Occipital lobe (tissue), 3 donors: ENCODE measurements at places on chromosomes 12 and 14.

DNA sequence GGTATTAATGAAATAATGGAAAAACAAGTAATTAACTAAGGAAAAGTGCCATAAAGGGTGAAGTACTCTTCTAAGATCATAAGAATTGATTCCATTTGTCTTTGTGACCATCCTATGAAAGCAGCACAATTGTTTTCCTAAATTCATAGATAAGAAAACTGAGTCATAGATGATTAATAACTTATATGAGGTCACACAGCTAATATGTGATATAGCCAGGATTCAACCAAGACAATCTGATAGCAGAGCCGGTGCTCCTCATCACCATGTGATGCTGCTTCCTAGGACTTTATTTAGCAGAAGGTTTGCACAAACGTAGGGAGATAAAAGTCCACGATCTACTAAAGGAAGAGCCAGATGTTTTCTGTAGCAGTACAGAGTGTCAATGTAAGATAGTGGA is 181.5 kb upstream of the SYT1 start:
- no peak for DNase-seq

DNA sequence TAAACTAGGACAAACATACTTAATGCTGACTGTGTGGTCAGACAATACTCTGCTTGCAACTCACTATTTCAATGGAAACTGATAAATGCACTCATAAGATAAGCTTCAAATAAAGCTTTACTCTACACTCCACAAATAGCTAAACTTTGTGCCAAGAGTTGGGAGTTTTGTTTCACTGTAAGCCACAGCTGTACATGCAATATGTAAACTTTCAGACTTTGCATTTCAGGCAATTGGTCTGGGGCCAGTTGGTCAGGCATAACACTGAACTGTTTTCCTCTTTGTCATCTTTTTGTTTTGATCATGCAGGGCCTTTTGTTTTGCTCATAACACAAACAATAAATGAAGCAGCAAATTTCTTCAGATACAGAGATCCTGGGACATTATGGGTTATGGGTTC is 426.2 kb downstream of the IPO8 start:
- DNase-seq = no peak

GRCh38 chr12:105057174-105057573 is 27.1 kb downstream of the ALDH1L2 start:
- no peak for DNase-seq

DNA sequence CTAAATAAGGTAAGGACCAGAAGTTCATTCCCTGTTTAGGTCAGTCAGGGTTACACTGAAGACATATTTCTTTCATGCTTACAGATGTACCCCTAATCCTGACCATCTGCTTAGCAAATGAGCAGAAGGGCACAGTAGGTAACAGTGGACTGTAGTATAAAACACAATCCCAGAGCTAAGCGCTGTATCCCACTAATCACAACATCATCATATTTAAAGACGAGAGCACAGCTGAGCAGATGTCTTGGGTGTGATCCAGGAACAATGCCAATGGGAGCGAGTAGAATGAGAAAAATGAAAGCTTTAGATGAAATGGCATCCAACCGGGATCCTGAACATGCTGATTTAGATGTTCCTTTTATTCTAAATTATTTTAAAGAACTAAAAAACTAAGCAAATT is 213.4 kb downstream of the CCER1 start:
- no peak for DNase-seq

DNA sequence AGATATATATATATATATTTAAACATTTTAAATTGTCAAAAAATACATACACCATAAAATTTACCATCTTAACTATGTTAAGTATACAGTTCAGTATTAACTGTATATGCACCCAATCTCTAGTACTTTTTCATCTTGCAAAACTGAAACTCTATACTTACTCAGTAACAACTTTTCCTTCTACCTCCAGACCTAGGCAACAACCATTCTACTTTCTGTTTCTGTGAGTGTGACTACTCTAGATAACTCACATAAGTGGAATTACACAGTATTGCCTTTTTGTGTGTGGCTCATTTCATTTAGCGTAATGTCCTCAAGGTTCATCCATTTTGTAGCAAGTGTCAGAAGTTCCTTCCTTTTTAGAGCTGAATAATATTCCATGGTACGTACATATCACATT is 8.2 kb downstream of the FAM234B start:
- no peak for DNase-seq

- no peak for DNase-seq
Observed at GRCh38 chr14:76134231-76134630, 17.5 kb upstream of the GPATCH2L start.

GRCh38 chr12:123094349-123095077 is 56.4 kb downstream of the PITPNM2 start:
- no peak for DNase-seq

DNA sequence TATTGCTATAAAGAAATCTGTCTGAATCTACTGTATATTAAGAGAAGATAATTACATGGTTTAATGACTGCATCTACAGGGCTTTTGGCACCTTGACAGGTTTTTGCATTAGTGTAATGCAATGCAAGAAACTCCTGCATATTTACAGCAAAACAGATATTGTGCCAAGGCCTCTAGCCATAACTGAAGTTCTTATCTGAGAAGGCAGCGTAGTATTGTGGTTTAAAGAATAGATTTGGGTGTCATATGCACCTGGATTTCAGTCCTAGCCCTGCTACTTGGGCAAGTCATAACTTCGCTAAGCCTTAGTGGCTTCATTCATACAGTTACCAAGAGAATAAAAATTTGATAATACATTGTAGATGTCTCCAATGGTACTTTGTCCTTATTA is 350.1 kb downstream of the CCDC91 start:
- DNase-seq = no peak

DNA sequence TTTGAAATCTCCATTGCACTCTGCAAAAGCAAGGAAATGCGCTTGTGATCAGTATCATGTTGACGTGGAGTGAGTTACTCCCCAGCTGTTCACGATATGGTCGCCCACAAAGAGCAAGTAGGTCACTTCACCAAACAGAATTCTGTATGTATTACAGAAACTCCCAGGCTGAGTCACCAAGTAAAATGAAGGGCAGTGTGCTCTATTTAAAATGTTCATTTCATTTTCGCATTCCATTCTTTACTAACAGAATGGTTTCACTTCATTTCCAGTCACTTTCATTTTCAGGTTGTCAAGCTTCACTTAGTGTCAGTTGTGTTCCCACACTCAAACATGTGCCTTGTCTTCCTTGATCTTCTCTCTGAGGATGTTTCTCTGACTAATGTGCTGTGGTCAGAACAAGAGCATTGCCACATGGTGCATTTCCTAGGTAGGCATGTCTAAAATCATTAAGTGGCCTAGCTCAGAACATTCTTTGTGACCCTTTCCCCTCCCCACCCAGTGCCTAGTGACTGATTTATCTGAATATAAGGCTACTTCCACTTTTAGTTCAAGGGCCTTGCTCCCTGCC is 391.2 kb downstream of the RAD51B start:
- no peak for DNase-seq

DNA sequence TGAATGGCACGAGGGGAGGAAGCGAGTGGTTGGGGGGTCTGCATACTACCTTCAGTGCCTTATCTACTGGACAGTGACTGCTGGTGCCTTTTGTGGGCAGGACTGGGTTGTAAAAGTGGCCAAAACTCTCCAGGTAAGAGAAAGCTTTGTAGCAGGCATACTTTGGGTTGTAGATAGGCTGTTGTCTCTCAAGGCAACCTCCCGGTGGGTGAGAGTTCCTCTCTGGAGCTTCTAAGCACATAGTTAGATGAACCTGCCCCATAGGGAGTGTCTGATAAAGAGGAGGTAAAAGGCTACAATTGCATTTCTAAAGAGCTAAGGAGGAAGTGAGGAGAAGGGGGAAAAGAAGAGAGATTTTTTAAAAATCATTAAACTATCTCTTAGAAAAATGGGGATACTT is 4.2 kb upstream of the DAD1 start:
- no peak for DNase-seq

- no peak for DNase-seq
Observed at GRCh38 chr14:23373041-23373440, 432 bp downstream of the IL25 start.

DNA sequence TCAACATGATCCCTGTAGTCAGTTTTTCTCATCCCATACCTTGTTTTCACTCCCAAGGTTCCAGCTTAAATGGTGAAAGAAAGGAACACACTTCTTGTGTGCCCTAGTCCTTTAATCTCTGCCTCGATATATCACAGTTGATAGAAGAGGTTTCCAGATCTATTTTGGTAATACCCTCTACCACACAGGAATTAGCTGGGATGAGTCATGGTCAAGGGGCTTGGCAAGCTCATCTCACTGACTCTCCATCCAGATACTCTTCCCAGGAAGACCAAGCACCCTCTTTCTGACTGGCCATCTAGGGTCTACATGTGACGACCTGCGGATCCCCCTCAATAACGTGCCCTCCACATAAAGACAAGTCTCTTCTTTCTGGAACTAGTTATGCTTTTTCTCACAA is 277.9 kb downstream of the ITPR2 start:
- no peak for DNase-seq

GRCh38 chr14:78666336-78667056 is 496.3 kb downstream of the NRXN3 start:
- DNase-seq = peak; percentile 13

DNA sequence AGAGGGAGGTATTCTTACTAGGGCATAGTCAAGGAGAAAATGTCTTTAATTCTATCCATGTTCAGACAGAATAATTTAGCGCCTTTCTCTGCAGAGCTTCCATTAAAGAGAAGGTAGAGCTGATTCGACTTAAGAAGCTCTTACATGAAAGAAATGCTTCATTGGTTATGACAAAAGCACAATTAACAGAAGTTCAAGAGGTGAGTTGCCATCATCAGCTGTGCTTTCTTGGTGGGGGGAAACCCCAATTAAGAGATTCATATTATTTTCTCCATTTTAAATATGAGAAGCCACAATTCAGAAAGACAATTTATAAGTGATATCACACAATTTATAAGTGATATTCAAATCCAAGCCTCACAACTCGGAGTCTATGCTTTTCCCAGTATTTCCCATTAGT is 27.8 kb downstream of the RPGRIP1 start:
- no peak for DNase-seq

- DNase-seq = no peak
Observed at GRCh38 chr12:65656891-65657351, 167.4 kb upstream of the HMGA2 start.

DNA sequence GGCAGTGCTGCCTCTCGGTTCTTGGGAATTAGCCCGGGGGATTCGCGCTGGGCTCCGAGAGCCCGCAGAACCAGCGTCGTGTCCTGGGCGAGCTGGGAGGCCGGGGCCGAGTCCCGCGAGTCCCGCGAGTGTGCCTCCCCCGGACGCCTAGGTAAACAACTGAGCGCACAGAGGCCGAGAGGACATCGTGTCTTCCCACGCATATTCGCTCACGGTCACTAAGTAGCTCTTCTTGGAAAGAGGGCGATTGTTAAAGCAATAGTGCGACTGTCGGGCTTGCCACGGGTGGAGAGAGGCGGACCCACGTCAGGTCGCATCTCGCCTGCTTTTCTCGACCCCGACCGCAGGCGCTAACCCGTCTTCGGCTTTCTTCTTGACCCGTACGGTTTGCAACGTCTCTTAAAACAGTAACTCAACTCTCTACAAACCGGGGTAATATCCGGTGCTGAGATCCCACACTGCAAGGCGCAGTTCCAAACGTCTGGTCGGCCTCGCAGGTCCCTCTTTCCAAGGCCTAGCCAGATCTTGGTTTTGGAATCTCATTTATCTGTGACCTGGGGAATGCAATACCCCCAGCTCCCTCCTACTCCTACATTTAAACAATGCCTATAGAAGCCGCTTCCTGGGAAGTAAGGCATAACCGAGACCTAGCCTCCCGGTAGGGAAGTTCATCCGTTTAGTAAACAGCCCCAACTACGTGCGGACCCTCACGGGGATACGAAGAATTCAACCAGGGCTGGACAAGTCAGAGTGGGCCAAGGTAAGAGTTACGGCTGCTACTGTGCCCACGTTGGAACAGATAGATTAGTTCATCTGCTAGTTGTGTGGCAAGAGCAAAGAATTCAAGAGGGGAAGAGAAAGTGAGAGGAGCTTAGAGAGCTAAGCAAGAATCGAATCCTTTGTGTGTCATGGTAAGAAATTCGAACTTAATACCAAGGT is 736 bp upstream of the PHLDA1 start:
- no peak for DNase-seq

DNA sequence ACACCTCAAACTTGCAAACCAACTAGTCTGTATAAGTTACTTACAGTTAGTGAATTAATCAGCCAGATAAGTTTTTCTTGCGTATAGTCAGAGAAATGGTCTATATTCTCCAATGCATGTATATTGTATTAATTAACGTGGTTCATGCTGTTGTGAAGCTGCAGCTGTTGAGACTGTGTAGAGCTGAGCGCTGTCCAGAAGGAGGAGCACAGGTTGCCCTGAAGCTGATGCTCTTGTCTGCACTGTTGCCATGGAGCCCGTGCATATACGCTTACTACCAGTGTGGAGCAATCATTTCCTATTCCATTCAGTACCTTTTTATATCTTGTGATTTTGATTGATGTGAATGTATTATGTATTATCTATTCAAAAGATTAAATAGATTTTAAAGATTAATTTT is 74.3 kb upstream of the ARID2 start:
- no peak for DNase-seq

GRCh38 chr12:27555925-27556778 is 32.1 kb downstream of the PPFIBP1 start:
- DNase-seq = no peak

GRCh38 chr14:30993071-30993470 is 32.4 kb upstream of the AP4S1 start:
- no peak for DNase-seq

DNA sequence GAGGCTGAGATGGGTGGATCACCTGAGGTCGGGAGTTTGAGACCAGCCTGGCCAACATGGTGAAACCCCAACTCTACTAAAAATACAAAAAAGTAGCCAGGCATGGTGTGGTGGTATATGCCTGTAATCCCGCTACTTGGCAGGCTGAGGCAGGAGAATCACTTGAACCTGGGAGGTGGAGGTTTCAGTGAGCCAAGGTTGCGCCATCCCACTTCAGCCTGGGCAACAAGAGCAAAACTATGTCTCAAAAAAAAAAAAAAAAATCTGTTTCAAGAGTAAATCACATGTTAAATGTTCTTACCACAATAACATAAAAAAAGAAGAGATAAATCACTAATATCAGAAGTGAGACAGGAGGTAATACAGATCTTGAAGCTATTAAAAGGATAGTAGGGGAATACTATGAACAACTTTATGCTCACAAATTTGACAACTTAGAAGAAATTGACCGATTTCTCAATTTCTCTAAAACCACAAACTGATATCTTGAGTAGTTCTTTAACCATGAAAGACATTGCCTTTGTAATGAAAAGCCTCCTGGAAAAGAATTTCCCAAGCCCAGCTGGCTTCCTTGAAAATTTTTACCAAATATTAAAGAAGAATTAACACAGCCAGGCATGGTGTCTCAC is 37.7 kb downstream of the TAOK3 start:
- DNase-seq = no peak

DNA sequence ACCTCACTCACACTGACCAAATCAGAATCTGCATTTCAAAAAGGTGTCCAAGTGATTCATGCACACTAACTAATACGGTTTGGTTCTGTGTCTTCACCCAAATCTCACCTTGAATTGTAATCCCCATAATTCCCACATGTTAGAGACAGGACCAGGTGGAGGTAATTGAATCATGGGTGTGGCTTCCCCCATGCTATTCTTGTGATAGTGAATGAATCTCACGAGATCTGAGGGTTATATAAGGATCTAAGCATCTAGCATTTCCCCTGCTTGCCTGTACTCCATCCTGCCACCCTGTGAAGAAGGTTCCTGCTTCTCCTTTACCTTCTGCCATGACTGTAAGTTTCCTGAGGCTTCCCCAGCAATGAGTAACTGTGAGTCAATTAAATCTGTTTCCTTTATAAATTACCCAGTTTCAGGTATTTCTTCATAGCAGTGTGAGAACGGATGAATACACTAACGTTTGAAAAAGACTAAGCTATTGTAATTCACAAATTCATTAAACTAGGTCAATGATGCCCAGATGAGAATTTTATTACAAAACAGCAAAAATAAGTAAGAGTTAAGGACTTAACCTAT is 759.1 kb downstream of the GALC start:
- DNase-seq = no peak
